ENCODE measurements at places on chromosomes 2 and 18.

DNA sequence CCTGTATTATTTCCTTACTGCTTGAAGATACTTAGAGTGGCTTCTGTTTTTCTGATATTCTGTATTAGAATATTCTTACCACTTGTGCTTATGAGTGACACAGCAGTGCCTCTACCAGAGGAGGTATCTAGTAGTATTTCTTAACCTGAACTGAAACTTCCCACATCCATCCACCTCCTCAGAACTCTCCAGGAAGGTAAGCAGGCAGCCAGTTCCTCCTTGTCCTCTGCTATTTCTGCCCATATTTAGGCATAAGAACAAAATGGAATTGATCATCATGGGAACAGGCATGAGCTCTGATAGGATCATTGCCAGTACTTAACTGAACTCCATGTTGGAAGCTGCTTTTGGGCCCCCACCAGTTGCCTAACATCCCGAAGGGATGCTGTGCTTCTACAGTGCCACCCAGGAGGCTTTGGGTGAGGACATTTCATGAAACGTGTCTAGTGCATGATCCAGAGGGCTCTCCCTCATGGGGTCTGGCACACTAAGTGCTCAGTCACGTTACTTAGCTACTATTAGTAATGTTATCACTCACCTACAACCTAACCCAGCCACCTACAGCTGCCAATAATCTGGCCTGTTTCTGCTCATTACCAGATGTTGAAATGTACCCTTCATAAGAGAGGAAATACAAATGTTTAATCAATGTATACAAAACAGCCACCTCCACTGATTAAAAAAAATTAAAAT, 520.7 kb downstream of the EIPR1 start:
- no peak for DNase-seq

GRCh38 chr2:160111951-160112798, 49.8 kb upstream of the PLA2R1 start:
- DNase-seq = no peak

- no peak for DNase-seq
Measured at GRCh38 chr18:42187611-42188380, 232.8 kb downstream of the PIK3C3 start.

- no peak for DNase-seq
Measured at GRCh38 chr2:231531883-231532755, 1.9 kb upstream of the NMUR1 start.

- DNase-seq = peak; percentile 37
Measured at GRCh38 chr2:106664669-106665068, 177.5 kb downstream of the CD8B2 start.

DNA sequence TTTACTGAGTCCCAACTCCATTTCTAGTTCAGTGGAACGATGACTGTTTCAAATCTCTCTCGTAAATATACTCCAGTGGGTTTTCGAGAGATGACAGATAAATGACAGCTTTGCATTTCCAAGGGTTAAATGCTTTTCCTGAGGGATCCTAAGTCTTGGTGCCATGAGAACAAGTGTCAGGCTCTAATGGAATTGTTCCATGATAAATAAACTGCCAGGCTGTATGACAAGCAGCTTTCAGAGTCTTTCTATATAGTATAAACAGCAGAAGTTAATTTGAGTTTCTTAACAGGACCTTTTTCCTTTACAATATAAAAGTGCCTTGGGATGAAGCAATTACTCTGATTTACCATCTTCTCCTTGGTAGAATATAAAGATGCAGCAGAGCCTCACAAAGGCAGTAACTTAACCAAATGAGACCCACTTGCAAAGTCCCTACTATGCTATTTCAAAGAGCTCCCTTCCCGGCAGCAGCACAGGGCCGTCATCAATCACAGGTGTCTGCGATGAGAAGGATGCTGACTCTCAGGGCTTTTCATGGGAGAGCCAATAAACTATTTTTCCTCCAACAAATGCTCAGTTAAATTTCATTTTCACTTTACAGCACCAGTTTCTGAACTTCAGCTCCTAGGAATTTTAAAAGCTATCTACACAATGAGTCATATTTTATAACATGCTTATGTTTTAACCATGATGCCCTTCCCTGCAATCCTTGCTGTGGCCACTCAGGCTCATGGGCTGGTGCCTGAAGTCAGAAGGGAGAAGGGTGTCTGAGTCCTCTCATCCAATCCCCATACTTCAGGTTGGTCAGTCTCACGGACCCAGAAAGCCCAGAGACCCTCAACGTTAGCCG, 123.8 kb downstream of the AFF3 start:
- DNase-seq = no peak
